ENCODE measurements at places on chromosomes 2 and 18.

DNA sequence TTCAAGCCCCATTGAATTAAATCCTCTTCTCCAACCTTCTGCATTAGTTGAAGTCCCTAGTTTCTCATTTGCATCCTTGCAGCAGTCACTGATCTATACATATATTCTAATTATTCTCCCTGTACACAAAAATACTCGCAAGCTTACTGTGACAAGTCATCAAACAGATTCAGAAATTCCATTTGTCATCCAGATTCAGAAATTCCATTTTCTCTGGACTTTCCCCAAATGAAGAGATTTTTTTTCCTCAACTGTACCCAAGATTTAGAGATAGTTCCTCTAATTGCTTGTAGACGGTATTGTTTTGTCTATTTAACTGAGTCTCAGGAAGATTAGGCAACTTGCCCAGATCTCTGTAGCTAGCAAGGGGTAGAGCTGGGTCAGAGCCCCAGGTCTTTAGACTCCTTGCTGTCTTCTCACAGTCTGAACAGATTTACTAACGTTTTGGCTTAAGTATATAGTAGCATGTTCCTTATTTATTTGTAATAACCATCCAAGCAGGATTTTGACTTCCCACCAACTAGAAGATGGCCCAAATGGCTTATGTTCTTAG, 34.2 kb downstream of the RAB12 start:
- DNase-seq: no peak

- DNase-seq: no peak
Measured at GRCh38 chr2:19801367-19802080, 100.3 kb downstream of the TTC32 start.

GRCh38 chr2:44628297-44628696, 266.6 kb downstream of the CAMKMT start:
- DNase-seq: no peak

GRCh38 chr18:32386471-32386870, 84.2 kb downstream of the GAREM1 start:
- DNase-seq: no peak

DNA sequence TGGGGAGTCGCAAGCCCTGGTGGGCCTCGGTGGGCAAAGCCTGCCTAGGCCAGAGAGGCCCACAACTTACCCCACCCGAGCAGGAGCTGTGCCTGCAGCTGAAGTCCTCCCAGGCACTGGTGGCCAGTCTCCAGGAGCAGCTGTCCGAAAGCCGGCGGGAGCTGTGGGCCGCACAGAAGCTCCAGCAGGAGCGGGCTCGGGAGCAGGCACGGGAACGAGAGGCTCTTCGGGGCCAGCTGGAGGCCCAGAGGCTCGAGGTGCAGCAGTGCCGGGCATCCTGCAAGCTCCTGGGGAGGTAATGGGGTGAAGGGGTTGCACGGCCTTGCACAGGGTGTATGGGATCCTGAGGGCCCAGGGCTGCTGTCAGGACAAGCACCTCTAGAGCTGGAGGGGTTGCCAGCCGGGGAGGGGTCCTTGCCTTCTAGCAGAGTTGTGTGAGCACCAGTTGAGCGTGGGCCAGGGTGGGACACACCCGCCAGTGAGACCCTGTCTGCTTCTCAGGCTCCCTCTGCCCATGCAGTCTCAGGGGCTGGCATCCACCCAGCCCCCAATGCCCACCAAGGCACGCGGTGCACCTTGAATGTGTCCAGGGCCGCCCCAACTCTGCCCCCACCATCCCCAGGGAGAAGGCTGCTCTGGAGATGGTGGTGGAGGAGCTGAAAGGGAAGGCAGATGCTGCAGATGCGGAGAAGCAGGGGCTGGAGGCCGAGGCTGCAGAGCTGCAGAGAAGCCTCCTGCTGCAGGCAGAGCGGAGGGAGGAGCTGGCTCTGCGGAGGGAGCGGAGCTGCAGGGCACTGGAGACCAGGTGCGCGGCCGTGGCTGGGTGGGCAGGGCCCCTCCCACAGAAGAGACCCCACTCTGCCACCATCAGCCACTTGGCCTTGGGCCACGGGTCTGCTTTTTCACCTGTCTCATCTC, 27.2 kb downstream of the CROCC2 start:
- DNase-seq: no peak

DNA sequence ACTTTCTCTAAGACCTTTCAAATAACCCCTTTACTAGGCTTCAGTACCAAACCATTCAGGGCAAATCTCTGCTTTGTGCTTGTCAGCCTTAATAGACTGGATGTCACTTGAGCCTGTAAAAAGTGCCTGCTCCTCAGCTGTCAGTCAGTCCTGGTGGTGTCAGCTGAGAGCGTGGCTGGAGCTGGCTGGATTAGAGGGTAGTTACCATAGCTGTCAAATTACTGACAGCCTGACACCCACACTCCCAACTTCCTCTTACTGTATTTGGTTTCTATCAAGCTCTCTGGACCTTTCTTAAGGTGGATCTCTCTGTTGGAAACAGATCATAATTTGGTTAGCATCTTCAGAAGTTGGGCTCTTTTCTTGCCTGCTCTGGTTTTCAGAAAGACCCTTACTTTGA, 371.4 kb upstream of the ATP5MC3 start:
- DNase-seq: no peak

GRCh38 chr2:151973901-151974199, 125.0 kb downstream of the CACNB4 start:
- peak; percentile 58 for DNase-seq

GRCh38 chr2:145757503-145758246, 1237.8 kb upstream of the ZEB2 start:
- no peak for DNase-seq

DNA sequence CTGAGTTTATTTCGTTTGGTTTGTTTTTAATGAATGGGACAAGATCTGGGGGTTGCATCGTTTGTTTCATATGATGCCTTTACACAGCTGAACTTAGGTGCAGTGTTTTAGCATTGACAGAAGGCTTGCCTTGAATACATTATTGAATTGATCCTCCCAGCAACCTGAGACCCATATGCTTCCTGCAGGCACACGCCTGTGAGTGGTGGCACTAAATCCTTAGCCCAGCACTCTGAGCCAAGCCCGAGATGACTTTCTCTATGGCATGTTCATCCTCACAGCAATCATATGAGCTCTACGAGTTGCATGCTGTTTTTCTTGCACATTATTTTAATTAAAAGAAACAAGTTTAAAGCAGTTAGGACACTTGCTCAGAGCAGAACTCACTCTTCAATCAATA, 47.8 kb upstream of the AGAP1 start:
- DNase-seq: no peak

GRCh38 chr2:44766220-44766619, 175.3 kb upstream of the SIX3 start:
- no peak for DNase-seq

- no peak for DNase-seq
Measured at GRCh38 chr2:2192091-2192955, 138.8 kb downstream of the MYT1L start.

GRCh38 chr2:30865892-30866681, 58.8 kb upstream of the CAPN13 start:
- no peak for DNase-seq

DNA sequence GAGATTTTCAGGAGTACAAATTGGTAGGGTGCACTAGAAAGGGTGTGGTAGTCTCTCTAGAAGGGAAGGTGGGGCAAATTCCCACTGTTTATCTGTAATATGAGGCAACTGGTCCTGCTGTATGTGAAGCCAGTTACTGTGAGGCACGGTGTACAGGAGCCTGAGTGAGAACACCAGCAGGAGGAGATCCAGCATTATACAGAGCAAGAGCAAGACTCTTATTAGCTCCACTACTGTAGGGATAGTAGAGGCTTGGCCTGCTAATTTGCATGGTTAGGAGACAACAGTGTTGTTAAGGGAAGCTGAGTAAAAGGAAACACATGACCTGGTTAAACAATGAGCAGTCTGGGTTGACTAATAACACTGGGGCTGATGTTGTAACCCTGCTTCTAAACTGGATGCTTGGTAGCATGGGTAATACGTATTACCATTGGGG, 76.3 kb upstream of the WDSUB1 start:
- DNase-seq: no peak

DNA sequence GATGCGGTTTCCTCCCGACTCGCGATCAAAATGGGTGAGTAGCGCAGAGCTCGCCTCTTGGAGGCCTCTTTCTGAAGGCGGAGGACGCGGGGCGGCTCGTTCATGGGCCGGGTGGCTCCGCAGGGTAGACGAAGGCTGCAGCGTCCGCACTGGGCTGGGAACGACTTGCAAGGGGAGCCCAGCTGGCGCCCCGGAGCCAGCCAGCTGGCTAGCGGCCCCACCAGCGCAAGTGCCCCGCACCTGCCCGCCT, 328 bp upstream of the PASK start:
- no peak for DNase-seq

- DNase-seq: no peak
Measured at GRCh38 chr2:103121106-103121505, 359.3 kb downstream of the TMEM182 start.

DNA sequence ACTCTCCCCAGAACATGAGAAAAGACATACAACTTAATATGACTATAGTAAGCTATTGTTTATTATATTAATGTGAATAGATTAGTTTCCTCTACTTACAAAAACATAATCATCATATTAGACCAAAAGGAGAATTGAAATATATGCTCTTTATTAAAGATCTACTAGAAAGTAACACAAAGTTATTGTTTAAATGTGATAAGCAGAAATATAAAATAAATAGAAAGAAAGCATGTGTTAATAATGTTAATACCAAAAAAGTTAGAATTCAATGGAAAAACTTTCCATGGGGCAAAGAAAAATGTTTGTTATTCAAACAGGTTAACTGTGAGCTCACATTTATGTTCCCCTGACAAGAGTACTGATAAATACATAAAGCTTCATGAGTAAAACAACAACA, 421.4 kb upstream of the UBE2E3 start:
- no peak for DNase-seq

- DNase-seq: no peak
Measured at GRCh38 chr2:38187541-38188011, 111.6 kb upstream of the CYP1B1 start.

GRCh38 chr2:139518321-139518720, 738.1 kb upstream of the NXPH2 start:
- DNase-seq: no peak

DNA sequence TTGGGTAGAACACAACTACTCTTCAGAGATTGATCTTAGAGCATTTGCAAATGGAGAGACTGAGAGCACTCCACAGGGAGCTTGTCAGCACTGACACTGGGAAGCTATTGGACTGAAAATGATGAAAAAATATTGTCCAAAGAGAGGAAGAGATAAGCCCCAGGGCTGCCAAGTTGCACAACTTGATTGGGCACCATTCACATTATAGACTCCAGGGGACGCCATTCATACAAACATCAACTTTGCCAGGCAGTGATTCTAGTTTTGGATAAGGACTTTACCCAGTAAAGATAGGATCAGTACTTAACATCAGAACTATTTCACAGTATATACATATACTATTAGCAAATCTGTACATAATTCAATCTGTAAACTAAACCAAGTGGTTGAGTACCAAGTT, 79.6 kb upstream of the MYCN start:
- no peak for DNase-seq

DNA sequence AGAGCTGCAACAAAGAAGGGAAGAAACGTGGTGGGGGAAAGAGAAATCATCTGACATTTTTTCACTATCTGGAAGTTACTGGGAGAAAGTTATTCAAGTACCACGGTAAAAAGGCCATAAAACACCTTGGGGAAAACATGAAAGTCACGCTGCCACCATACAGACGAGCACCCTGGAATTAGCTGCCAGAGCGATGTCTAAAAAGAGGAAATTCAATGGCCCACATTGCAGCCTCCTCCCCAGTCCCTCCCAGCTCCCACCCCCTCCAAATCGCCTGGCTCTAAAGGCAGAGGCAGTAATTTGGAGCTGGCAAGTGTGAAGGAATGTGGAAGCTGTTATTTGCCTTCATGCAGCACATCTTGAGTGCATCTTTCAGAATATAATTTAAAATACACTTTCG, 192.0 kb downstream of the ALK start:
- no peak for DNase-seq

Data from NCI-H2107 (cell line).